ENCODE measurements at places on chromosomes 11 and 22.

- no peak for DNase-seq
Measured at GRCh38 chr11:33211153-33211552, 46.0 kb upstream of the HIPK3 start.

GRCh38 chr11:66800720-66801428 lies 42.4 kb upstream of the RCE1 start:
- DNase-seq = no peak

GRCh38 chr11:30350384-30350783 lies 27.5 kb downstream of the ARL14EP start:
- no peak for DNase-seq

DNA sequence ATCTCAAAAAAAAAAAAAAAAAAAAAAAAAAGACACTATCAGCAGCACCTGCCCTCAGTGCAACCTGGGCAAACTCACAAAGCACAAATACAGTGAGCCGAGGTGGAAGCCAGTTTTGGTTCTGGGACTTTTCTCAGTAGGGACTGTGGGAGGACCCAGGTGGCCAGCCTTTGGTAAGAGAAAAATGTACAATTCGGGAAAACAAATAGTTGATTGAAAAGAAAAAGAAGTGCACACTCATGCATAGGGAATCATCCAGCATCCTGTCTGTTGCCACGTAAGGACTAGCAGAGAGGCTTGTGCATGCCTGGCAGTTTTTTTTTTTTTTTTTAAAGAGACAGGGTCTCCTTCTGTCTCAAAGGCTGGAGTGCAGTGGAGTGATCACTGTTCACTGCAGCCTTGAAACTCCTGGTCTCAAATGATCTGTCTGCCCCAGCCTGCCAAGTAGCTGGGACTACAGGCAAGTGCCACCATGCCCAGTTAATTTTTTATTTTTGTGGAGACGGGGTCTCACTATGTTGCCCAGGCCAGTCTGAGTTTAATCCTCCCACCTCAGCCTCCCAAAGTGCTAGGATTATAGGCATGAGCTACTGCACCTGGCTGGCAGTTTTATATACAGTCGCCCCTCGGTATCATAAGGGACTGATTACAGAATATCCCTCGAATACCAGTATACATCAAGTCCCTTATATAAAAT lies 36.7 kb downstream of the TPST2 start:
- no peak for DNase-seq

- DNase-seq = no peak
Measured at GRCh38 chr11:119109843-119110242, 2.7 kb downstream of the C2CD2L start.

GRCh38 chr22:37492428-37493344 lies 6.5 kb upstream of the MFNG start:
- peak; percentile 51 for DNase-seq

DNA sequence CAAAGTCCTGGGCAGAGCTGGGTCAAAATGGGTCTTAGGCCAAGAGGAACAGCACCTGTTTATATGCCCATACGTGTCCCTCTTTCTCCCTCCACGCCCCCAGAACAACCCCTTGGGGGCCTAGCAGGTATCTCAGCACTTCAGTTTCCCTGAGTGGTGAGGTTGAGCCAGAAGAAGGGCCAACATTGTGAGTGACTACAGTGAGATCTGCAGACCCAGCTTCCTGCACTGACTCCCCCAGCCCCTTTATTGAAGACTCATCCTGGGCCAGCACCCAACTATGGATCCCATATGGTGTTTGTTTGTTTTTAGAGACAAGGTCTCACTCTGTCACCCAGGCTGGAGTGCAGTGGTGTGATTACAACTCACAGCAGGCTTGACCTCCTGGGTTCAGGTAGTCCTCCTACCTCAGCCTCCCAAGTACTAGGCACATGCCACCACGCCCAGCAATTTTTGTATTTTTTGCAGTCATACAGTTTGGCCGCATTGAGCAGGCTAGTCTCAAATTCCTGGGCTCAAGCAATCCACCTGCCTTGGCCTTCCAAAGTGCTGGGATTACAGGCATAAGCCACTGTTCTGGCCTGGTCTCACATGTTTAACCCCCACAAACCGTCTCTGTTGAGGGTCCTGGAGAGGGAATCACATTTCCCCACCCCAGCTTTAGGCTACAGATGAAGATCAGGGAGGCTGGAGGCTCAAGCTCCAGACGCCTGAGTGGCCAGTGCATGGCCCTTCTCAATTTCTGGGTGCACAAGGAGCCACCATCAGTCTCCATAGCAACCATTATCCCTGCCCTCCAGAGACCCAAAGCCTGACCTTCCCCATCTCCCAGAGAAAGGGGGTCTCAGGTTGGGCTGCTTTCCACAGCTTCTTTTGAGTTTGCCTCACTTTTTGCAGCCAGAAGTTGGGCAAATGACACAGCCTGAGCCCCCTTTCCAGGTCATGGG lies 1.7 kb upstream of the LARGE2 start:
- DNase-seq = no peak

GRCh38 chr22:30045901-30046715 lies 34.2 kb upstream of the HORMAD2 start:
- DNase-seq = no peak

GRCh38 chr11:67617243-67617953 lies 10.7 kb downstream of the NDUFV1 start:
- DNase-seq = no peak

DNA sequence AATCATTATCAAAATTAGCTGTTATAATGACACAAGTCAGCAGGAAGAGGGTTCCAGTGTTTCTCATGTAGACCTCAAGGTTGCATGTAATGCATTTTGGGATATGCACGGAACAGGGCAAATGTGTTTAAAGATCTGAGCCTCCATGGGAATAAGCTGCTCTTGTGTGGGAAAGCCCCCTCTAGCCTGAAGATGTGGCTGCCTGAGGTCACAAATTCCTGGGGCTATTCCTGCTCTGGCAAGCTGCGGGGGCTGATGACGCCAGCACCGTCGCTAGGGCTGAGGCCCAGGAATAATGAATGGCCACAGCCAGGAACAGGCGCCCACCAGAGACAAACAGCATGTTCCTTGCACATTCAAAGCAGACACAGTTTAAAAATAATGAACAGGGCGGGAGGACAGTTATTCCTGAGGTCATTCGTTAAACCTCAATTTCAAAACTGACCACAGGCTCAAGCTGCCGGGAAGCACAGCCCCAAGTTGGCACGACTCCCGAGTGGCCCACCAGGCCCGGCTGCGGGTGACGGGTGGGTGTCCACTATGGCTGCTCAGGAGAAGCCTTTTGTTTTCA lies 11.7 kb downstream of the OSBPL5 start:
- DNase-seq = no peak

- DNase-seq = no peak
Measured at GRCh38 chr22:46845296-46846149, 83.1 kb downstream of the TBC1D22A start.

- DNase-seq = no peak
Measured at GRCh38 chr22:34971456-34971855, 94.5 kb upstream of the ISX start.

- DNase-seq = no peak
Measured at GRCh38 chr11:1772270-1773130, 8.8 kb upstream of the CTSD start.

- no peak for DNase-seq
Measured at GRCh38 chr22:37703906-37704305, 7.1 kb downstream of the TRIOBP start.

DNA sequence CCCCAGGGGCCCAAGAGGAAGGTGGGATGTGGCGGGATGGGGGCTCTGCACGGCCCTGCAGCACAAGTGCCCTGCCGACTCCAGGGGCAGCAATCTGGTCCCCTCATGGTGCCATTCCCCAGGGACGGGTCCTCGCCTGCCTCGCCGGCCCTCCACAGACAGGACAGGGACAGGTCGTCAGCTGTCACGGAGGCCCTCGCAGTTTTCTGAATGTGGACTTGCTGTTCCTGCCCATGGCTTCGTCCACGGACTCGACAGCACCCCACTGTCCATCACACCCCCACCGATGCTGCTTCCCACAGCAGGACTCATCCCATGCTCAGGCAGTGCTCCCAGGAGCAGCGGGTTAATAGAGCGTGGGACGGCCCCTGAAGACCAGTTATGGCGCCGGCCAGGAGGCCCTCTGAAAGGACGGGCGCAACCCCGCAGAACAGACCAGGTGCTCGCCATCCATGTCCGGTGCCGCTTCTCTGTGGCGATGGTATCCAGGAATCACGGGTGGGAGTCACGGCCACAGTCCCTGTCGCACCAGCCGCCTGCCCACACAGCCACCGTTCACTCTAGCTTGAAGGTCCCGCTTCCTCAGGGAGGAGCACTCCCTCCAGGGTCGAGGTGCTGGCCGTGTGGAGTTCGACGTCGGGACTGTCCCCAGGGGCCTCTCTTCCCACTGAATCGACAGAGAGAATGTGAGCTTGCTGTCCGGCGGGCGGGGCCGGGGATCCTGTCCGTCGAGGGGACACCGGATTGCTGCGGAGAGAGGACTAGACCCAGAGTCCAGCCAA lies 18.5 kb upstream of the MUC2 start:
- DNase-seq = no peak

DNA sequence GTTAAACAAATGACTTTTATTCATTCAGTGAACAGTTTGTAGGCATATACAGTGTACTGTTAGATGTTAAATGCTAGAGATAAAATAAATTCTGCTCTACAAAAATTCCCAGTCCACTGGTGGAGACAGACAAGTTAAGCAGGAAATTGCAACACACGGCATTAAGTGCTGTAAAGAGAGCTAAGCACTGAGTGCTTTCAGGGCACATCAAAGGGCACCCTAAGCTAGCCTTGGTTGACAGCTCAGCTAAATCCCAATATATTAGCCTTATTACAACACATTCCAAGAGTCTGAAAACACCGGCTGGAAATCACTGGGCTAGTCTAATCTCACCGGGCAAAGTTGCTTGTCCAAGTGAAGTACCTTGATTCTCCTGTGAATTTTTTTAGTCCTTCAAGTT lies 55.1 kb downstream of the NOX4 start:
- no peak for DNase-seq

DNA sequence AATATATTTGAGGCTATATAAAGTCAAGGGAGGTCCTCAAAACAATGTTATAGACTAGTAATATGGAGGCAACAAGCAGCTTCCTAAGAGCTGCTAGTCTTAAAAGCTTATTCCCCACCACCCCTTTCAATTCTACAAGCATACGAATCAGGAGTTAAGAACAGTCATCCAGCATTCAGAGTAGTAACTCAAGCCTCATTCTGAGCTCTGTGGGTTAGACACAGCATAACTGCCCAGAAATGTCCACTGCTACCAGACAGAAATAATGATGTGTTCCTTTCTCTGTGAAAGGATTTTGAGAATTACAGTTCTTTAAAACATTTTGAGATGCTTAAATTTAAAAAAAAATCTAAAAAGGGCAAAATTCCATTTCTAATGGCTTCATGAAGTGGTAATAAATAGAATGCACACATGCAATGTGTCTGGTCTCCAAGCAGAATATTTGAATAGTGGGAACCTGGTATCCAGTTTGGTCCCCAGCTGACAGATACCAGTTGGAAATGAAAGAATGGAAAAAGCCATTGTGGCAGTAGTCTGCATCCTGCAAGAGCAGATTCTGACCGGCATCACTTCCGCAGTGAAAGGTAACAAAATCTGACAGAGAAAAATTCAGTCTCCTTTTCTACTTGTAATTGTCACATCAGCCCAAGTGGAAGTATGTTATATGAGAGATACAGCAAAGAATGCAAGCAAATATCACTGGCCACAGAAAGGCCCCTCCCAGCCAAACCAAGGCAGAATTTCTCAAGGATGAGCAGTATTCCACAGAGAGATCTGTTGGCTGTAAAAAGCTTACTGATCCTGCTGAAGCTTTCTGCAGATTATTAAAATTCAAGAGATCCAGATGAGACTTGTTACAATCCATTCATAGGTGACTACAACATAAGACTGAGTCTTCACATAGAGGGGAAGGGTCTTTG lies 310.8 kb upstream of the PITPNB start:
- no peak for DNase-seq

DNA sequence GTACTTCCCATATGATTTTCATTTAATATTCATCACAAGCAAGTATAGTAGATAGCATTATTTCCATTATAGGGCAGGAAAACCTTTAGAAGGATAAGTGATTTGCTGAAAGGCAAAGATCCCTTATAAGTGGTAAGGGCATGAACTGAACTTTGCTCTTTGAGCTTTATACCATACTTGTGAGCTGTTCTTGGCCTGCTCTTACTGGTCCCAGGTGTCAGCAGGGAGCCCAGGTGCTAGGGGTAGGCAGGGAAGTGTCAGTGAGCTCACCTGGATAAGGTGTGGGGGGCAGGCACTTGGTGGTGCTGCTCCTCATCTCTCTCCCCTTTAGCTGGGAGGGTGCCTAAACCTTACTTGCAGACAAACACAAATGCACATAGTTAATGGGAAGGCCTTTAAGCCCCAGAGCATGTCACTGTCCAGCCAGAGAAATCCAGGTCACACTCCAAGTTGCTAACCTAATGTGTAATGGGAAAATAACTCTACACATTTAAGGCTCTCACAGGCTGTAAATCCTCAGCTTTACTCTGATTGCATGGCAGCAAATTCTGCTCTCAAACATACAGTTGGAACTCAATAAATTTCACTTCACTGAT lies 114.4 kb downstream of the PLEKHA7 start:
- no peak for DNase-seq

DNA sequence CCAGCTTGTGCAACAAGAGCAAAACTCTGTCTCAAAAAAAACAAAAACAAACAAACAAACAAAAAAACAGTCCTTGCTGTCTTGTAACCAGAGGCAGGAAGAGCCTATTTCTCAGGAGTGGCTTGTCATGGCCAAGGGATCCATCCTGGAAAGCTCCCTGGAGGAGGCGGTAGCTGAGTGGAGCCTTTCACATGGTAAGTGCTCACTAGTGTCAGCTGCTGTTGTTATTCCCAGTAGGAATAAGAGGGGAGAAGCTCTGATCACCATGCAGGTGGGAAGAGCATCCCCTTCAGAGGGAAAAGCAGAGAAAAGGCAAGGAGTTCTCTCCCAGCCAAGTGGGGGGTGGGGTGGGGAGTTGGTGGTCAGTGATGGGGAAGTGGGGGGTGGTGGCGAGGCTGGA lies 54.6 kb upstream of the WNT7B start:
- no peak for DNase-seq

DNA sequence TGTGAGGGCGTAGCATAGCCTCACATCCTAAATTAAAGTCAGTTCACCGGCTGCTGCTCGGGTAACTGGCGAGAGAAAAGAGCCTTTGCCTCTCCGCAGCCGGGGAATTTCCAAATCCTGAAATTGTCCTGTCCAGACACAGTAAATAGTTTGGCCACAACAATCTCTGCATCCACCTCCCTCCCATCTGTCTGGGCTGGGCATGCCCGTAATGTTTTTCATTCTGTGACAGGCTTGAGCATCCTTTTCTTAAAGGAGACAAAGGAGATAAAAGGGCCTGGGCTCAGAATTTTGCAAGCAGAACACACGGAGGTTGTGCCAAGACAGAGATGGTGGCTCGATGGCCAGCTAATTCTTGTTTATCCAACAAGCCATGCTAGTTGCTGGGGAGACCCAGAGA lies 19.2 kb upstream of the CBX6 start:
- no peak for DNase-seq

GRCh38 chr11:17388609-17389210 lies at the start of gene KCNJ11:
Gene KCNJ11 (minus strand): TSS chr11:17388659. CDS start chr11:17388091, 568 bp downstream.
- DNase-seq = no peak

Measured in stimulated activated CD4-positive, alpha-beta T cell treated with anti-CD3 and anti-CD28 coated beads, Interleukin-12 subunit alpha, Interleukin-12 subunit beta, amount 100 ng/mL, for 48 hours (primary cell).